ENCODE measurements at places on chromosomes 16 and 17.

DNA sequence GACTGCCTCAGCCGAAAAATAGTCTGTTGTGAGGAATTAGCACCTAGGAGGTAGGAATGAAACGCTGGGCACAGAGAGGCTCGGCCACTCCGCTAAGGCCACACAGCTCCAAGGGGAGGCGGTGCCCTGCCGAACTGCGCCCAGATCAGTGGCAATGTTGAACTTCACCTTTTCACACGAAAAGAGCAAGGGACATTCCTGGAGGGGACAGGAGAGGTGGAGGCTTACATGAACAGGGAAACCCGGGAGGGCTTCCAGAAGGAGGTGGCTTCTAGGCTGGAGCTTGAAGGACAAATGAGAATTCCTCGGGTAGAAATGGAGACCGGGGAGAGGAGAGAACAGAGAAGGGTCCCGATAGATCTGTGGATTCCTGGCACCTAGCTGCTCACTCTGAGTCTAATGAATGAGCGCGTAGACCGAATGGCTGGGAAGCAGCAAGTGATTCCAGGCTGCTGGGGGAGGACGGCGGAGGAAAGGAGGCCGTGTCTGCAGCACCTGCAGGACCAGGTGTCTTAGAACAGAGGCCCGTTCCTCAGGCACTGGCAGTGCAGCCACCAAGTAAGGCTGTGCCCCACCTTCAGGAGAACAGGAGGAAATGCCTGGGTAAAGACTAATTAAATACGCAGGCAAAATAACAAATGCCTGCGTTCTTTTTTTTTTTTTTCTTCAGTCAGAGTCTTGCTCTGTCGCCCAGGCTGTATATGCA, 722 bp upstream of the SLC38A10 start:
- peak; percentile 35 for DNase-seq

DNA sequence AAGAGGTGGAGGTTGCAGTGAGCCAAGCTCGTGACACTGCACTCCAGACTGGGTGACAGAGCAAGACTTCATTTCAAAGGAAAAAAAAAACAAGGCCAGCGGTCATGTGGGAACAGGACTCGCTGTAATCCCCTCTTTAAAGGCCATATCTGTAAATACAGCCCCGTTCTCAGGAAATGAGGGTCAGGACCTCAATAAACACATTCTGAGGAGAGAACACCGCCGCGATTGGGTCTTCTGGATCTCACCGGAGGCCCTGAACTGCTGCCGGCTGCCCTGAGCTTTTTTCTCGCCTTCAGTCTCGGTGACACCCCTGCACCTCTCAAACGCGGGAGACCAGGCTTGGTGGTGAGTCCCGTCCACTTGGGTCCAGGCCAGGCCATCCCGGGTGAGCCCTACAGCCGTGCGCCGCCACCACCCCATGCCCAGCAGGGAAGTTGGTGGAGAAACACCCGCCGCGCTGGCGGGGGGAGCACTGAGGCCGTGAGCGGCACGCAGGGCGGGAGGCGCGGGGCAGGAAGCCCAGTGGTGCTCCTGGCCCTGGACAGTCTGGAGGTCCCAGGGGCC, 28.4 kb downstream of the SLC25A10 start:
- no peak for DNase-seq

- no peak for DNase-seq
These were observed 20.3 kb downstream of the KPNB1 start for GRCh38 chr17:47670064-47670463.

- DNase-seq: no peak
These were observed 6.3 kb upstream of the IGF2BP1 start for GRCh38 chr17:48990882-48991357.
